Left cardiac atrium (tissue), 4 donors: ENCODE measurements at places on chromosomes 7 and 10. TPM values are rescaled to one million over a fixed set of nuclear protein-coding genes. Genes with fewer than 3 reads are reported as not detected.

DNA sequence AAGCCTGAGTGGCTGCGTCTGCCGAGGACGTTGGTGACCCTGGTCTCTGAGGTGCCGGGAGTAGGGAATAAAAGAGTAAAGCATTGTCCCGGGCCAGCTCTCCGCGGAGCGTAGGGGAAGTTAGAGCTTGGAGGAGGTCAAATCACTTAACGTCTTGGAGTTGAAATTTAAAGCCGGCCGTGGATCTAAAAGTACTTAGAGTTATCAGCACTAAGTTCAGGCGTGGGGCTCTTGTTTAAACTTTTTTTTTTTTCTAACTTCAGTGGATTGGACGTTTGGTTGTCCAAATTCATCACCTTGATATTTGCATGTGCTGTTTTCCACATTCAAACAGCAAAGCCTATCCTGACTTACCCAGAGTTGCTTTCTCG, 700 bp downstream of the NIPSNAP2 start:
- DNase-seq: no peak

GRCh38 chr7:133233142-133233541, 19.7 kb upstream of the EXOC4 start:
- DNase-seq: no peak

RBP3 gene
- not detected for total RNA-seq

GDF10 gene
- total RNA-seq: 1.4 TPM

DNA sequence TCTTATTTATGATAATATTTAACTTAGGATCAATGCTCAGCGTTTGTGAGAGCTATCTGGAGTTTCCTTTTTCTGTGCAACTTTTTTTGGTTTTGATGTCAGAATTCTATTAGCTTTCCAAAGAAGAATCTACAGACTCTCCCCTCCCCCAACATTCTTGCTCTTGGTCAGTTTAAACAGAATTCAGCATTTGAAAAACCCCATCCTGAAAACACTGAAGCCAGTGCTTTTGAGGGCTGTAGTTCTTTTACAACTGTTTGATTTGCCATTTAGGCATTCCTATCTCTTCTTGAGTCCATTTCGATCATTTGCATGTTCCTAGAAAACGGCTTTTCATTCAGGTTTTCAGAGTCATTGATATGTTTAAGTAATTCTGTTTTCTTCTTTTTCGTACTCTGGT, 15.6 kb upstream of the CXCL12 start:
- DNase-seq: no peak

DNA sequence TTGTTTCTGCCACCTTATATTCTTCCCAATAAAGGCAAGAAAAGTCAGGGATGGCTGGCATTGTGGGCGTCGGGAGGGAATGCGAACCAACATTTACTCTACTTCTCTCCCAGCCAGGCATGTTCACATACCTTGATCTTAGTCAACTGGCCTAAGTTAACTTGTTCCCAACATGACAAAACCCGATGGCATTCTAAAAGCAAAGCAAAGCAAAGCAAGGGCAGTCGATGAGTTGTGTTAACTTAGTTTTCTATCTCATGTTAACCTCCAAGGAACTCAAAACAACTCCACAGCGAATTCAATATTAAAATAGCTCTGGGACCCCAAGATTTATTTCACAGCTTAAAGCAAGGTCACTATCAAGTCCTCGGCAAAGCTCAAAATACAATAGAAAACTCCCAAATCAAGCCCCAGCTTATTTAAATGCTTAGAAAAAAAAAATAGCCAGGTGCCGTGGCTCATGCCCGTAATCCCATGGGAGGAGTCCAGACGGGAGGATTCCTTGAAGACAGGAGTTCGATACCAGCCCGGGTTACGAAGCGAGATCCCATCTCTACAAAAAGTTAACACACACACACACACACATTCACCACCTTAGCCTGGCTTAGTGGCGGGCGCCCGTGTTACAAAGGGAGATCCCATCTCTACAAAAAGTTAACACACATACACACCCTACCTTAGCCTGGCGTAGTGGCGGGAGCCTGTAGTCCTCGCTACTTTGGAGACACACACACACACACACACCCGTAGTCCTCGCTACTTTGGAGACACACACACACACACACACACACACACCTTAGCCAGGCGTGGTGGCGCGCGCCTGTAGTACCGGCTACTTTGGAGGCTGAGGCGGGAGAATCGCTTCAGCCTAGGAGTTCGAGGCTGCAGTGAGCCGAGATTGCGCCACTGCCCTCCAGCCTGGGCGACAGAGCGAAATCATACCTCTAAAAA, 901 bp upstream of the CCNY start:
- peak; percentile 26 for DNase-seq

DNA sequence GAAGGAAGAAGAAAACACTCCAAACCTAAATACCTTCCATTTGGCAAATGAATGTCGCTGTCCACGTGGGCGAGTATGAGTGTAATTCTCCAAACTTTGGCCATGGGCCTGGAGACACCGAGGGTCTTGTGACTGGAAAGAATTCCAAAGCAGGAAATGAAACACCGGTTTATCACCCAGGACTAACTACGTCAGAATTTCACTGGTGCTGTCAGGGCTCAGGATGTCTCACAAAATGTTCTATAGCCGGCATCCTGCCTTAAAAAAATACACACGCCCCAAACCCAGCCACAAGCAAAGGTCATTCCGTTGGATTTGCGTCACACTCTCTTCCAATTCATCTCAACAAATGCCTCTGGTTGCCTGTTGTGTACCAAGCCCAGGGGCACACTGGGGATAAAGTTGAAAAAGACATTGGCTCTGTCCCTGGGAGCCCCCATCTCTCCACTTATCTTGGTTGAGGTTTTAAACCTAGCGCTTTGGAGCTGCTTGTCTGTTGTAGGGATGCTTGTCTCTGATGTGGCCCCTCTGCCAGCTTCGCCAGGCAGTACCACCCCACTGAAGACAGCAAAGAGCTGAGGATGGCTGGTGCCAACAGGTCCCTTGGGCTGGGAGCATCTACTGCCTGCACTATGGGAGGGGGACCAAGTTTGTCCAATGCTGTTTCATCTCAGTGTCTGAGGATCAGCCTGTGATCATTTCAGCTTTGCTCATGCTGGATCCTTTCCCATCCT, 31.2 kb downstream of the GSTO2 start:
- peak; percentile 86 for DNase-seq

HOXA7 gene
- 0.12 TPM for total RNA-seq

DNA sequence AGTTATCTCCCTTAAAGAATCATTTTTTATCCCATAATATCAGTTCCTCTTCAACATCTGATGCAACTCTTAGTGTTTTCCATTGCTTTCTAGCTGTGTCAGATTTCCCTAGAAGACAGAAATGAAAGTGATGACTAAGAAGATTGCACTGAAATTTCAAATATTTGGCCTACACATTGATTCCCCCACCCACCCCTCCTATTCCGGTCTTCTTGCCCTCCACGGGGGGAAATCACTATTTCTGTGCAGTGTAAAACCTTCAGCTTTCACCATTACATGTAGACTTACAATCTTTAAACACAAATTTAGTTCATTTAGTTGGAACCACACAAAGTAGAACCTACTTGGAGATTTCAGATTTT, 63.7 kb upstream of the IL6 start:
- DNase-seq: no peak

MRC1 gene
- total RNA-seq: 52.1 TPM

DNA sequence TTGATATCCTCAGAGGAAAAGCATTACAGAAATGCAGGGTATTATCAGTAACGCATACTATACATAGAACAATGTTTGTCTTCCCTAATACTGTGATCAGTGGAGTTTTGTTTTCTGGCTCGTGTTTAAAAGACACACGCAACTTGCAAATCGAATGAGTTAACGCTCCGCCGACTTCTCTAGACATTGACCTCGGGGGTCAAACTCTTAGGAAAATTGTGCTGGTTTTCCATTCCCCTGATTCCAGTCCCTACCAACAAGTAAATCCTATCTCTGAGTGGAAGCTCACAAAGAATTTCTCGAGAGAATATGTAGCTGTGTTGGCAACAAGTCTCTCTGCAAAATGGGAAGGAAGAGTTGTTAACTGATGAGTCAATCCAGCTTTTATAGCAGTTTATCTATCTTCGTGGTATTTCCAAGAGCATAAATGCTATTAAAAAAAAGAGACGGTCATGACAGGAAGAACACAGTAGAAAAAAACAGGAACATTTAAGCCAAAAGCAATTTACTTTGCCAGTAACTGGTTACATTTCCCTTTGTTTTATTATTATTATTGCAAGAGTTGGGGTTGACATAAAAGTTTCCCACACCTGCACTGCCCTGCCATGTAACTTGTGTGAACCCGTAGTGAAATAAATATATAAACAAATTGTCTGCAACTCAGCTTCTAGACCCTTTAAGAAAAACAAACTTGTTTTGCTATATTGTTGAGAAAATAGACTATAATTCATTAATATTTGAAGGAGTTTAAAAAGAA, 144.4 kb downstream of the ARID5B start:
- DNase-seq: no peak

EBLN1 gene
- total RNA-seq: not detected

GRCh38 chr10:83516788-83517187, 622.5 kb upstream of the GHITM start:
- no peak for DNase-seq

DNA sequence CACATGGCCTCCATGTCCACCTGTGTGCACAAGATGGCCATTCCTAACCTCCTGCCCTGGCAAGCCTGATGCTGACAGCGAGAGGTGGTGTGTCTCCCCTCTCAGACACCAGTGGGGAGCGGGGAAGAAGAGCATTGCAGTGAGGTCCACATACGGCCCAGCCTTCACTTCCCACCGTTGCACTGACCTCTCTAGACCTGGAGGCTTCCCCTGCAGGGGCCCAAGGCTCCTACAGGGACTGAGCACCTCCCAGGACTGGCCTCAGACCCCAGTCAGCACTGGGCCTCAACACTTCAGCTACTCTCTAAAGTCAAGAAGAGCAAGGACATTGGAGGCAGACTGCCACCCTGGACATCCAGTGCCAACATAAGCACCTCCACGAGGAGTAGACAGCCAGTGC, 15.9 kb downstream of the STK32C start:
- DNase-seq: peak; percentile 13

GRCh38 chr10:28214219-28214618, 88.6 kb downstream of the MPP7 start:
- DNase-seq: no peak

DNA sequence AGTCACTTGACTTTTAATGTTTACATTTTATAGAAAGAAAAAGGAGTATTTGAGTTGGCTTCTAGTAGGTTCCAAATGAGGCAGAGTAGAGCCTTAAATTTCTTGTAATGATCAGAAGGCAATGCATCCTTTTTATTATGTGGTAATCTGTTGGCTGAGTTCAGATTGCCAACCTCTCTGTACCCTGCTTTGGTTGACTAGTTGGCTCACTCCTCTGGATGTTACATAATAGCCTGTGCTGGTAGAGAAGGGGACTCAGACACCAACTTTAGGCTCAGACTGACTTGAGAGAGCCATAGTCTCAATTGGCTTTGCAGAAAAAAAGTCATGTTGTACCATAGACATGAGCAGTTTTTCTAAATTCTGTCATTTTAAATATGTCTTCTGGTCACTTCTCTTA, 46.8 kb upstream of the GLCCI1 start:
- no peak for DNase-seq

AGBL3 gene
- total RNA-seq: 2.1 TPM

GRCh38 chr7:133529861-133530260, 277.0 kb downstream of the EXOC4 start:
- DNase-seq: no peak

SHLD2 gene
- 26.2 TPM for total RNA-seq

LAMB1 gene
- total RNA-seq: 123 TPM

MEST gene
- total RNA-seq: 68.0 TPM

ASAH2 gene
- 3.0 TPM for total RNA-seq

GRCh38 chr7:75740846-75741497, 2.2 kb upstream of the HIP1 start:
- peak; percentile 55 for DNase-seq

IDE gene
- 42.4 TPM for total RNA-seq

DNA sequence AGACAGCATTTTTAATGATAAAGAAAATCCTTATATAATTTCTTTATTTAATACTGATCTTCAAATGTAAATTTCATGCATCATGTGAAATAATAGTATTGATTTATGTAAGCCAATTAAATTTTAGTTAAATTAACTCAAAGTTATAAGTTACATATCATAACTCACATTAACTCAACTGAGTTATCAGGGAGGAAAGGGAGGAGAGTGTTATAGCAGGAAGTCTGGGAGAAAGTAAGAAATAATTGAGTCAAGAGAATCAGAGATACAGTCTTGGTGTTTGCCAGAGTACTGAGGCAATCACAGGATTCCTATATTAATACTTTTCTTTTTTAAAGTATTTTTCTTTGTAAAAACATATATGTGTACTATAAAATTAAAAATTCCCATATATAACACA, 4.0 kb downstream of the BICC1 start:
- DNase-seq: no peak

- DNase-seq: peak; percentile 63
Measured at GRCh38 chr7:132065193-132065988, 509.0 kb upstream of the PODXL start.

DNA sequence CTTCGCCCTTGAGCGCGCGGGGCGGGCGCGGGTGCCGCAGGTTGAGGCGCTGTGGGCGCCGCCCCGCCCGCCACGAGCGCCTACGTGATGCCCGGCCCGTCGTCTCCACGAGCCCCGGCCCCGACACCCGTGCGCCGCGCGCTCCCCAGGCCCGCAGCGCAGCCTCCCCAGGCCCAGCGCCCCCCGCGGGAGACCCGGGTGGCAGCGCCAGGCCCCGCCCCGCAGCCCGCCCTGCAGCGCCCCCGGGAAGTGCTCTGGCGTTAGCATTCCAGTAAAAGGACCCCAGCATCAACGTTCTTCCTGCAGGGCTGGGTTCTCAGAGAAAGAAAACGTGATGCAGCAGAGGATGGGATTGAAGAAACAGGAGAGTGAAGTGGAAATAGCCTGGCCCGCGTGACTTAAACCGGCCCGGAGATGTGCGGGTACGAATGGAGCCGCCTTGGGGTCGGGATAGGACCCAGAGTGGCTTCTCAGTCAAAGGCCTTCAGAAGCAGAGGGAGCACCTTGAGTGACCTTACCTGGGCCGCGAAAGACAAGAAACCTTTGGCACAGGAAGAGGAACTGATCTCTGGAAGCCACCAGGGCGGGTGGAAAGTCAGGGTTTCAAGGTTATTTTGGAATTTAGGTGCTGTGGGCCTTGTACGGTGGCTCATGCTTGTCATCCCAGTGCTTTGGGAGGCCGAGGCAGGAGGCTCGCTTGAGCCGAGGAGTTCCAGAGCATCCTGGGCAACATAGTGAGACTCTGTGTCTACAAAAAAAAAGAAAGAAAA, 1.8 kb downstream of the PFKP start:
- DNase-seq: no peak

DNA sequence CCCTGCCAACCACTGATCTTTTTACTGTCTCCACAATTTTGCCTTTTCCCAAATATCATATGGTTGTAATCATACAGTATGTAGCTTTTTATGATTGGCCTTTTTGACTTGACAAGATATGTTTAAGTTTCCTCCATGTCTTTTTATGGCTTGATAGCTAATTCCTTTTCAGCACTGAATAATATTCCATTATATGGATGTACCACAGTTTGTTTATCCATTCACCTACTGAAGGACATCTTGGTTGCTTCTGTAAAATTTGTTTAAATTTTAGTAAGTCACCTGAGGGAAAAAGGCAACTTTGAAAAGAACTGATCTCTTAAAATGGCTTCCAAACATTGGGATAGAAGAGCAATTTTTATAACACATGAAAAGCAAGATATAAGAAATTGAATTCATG, 43.5 kb downstream of the ATRNL1 start:
- no peak for DNase-seq

- DNase-seq: no peak
Measured at GRCh38 chr10:28810057-28810870, 132.9 kb downstream of the BAMBI start.

CD36 gene
- 760 TPM for total RNA-seq

OR2F2 gene
- total RNA-seq: not detected
